Stimulated activated CD8-positive, alpha-beta memory T cell treated with anti-CD3 and anti-CD28 coated beads, Interleukin-2, amount 100 ng/mL, for 1 hour (primary cell): ENCODE measurements at places on chromosomes 6 and 20.

GRCh38 chr20:34350095-34350494 is 13.0 kb upstream of the ITCH start:
- no peak for DNase-seq

GRCh38 chr20:45704969-45705637 is at the start of gene WFDC10B:
WFDC10B (minus strand) TSS chr20:45705019; CDS start chr20:45685992, 19,027 bp downstream.
- DNase-seq, result no peak

- no peak for DNase-seq
Observed at GRCh38 chr6:43972913-43973300, 154.3 kb downstream of the MRPL14 start.

GRCh38 chr20:50356525-50356885 is 153.7 kb upstream of the PTPN1 start:
- no peak for DNase-seq

DNA sequence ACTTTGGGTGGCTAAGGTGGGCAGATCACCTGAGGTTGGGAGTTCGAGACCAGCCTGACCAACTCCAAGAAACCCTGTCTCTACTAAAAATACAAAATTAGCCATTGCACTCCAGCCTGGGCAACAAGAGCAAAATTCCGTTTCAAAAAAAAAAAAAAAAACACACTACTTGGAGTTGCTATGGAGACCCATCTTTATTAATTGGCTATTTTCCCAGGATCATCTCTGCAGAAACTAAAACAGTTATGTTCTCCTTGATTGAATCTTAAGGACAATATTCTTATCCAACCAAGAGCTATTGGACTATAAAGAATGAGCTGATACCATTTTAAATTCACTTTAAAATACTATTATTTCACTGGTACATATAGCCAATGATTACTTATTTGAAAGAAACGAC is 14.7 kb downstream of the AKIRIN2 start:
- DNase-seq, result no peak

GRCh38 chr6:40556881-40557280 is 30.3 kb downstream of the LRFN2 start:
- no peak for DNase-seq

- no peak for DNase-seq
Observed at GRCh38 chr6:36414481-36414880, 27.0 kb upstream of the ETV7 start.

DNA sequence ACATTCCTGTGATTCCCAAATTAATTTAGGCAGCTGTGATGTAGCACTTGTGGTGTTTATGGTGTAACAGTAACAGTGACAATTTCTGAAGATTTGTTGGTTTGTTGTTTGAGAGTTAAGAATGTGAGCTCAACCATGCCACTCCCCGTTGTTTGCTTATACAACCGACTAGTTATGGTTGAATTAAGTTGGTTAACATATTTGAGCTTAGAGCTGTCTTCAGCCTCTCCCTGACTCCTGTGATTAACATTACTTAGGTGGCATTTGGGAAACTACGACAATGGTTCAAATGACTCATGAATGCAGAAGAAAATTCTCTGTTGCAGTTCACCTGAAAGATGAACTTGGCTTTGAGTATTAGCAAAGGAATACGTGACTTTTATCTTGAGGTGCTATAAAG is 35.9 kb upstream of the PRL start:
- DNase-seq, result no peak

- DNase-seq, result no peak
Observed at GRCh38 chr6:108438918-108439317, 121.8 kb upstream of the FOXO3 start.

GRCh38 chr20:25273046-25273445 is 25.2 kb downstream of the PYGB start:
- DNase-seq, result no peak

GRCh38 chr6:142744836-142745235 is 200.1 kb downstream of the HIVEP2 start:
- no peak for DNase-seq

- DNase-seq, result no peak
Observed at GRCh38 chr6:19665613-19665909, 171.6 kb upstream of the ID4 start.
